ENCODE measurements at places on chromosomes 3 and 15. TPM values are rescaled to one million over a fixed set of nuclear protein-coding genes. Genes with fewer than 3 reads are reported as not detected.

The PRSS50 gene
- not detected for polyA plus RNA-seq

DNA sequence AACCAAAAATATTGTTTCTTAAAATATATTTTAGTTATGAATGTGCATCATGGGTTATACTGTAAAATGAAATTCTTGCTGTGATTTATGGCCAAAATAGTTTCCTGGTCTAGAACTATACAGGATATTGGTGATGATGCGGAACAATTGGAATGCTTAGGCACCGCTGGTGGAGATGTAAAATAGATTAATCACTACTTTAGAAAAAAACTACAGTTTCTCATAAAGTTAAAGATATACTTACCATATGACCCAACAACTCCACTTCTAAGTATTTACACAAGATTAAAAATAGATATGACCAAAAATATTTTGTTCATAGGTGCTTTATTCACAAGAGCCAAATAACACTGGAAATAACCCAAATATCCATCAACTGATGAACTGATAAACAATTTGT is 126.7 kb downstream of the TUSC7 start:
- H3K27ac ChIP-seq, result no peak overlapping the region
- no peaks in the 10 kb centered on the region for H3K27me3 ChIP-seq
- DNase-seq, result no peak
- H3K4me1 ChIP-seq, result no peaks in the 10 kb centered on the region

- H3K27ac ChIP-seq, result no peak overlapping the region
- H3K27me3 ChIP-seq, result peaks cover 5% of the 10 kb centered on the region
- H3K36me3 ChIP-seq, result no peaks in the 10 kb centered on the region
- H3K4me1 ChIP-seq, result no peaks in the 10 kb centered on the region
Measured at GRCh38 chr15:51060030-51060673, 34.6 kb downstream of the TNFAIP8L3 start.

DNA sequence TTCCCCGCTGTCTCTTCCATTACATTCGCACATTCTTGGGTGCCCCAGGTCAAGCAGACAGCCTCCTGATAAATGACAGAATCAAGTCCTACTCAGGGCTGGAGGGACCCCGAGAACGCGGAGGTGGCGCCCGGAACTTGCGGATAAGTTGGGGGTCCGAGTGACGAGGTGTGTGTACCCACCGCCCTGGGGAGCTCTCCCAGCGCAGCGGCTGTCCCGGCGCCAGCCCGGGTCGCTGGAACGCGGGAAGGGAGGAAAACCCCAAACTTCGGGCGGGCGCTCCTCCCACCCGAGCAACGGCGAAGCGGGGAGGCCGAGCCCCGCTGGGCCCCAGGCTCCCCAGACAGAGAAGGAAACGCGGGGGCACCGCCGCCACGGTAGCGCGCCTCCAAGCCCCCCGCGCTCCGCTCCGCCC is 550 bp downstream of the CLN6 start:
- peaks cover 23% of the 10 kb centered on the region for H3K36me3 ChIP-seq
- DNase-seq, result no peak
- peak overlapping the region; percentile 93 for H3K4me3 ChIP-seq
- peak overlapping the region; percentile 95 for H3K27ac ChIP-seq

The SLC28A1 gene
- polyA plus RNA-seq, result not detected

DNA sequence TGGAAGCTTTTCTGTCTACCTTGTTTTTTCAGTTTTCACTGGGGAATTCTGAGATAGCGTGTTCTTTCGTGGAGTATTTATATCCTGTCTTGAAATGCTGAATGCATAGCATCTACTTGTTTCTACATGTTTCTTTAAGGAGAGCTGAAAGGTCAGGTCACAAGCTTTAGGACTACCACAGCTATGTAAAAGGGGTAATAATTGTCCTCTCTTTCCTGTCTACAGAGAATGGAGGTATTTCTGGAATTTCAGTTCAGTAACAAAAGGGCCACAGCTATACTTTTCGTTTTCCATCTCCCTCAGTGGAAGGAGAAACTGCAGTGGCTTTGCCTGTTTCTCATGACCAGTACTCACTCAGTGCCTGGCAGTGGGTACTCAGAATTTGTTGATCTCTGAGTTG is 4.7 kb downstream of the INAFM2 start:
- no peaks in the 10 kb centered on the region for H3K27me3 ChIP-seq
- H3K36me3 ChIP-seq, result peaks cover 38% of the 10 kb centered on the region
- peaks cover 69% of the 10 kb centered on the region for H3K4me1 ChIP-seq
- no peak overlapping the region for H3K4me3 ChIP-seq
- H3K27ac ChIP-seq, result no peak overlapping the region
- no peak for DNase-seq

GRCh38 chr3:159451067-159451466 is 537.6 kb upstream of the IL12A start:
- H3K27me3 ChIP-seq, result no peaks in the 10 kb centered on the region
- no peak for DNase-seq
- H3K4me3 ChIP-seq, result no peak overlapping the region
- no peaks in the 10 kb centered on the region for H3K4me1 ChIP-seq
- no peak overlapping the region for H3K27ac ChIP-seq
- H3K36me3 ChIP-seq, result no peaks in the 10 kb centered on the region

- no peak overlapping the region for H3K4me3 ChIP-seq
- no peak for DNase-seq
- no peak overlapping the region for H3K27ac ChIP-seq
Measured at GRCh38 chr3:33424606-33425452, 15.4 kb downstream of the UBP1 start.

DNA sequence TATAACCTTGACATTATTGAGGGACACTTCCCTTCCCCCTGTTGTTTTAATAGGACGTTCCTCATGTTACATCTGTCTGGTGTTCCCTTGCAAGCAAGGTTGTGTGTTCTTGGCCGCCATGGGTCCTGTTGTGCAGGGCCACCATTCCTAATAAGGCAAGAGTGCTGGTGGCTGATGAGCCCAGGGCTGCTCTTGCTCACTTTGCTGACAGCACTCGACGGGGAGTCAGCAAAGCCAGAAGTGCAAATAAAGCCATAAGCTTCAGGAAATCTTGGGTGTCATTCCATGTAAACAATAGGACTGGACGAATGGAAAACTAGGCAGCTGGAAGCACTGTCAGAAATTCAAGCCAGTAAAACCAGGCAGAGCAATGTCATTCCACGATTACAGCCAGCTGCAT is 75.8 kb downstream of the SQOR start:
- no peaks in the 10 kb centered on the region for H3K4me1 ChIP-seq
- no peaks in the 10 kb centered on the region for H3K36me3 ChIP-seq
- no peak overlapping the region for H3K4me3 ChIP-seq

DNA sequence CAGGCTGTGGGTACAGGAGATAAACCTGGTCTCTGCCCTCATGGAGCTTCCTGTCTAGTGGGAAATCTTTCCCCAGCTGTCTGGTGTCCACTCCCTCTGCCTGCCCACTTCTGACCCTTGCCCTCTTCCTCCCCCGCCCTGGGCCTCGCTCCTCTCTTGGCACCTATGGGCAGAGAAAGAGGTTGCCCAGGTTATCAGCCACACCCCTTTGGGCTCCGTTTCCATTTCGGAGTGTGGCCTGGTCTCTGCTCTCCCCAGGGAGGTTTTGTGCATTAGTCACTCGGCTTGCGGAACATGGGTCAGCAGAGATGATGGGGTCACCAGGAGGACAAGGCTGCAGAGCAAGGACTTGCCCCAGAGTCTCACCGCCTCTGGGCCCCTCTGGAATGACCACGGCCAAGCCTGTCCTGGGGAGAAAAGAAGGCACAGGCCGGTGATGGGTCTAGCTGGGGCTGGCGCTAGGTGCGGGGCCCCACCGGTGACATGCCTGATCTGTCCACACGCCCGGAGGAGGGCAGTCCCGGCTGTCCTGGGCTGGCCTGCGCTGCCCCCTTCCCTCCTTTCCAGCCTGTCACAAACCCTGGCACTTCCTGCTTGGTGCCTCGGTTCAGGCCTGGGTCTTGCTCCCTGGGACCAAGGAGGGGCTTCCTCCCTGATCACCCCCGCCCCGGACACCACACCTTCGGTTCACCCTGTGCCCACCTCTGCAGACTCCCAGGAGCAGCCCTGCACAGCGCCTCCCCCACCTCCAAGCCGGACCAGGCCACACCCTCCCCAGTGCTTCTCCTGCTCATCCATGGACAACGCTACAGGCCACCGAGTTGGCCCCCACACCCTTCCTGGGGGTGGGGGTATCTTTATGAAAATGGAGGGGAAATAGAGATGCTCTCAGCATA is 35.6 kb upstream of the MUC4 start:
- no peaks in the 10 kb centered on the region for H3K36me3 ChIP-seq
- H3K4me3 ChIP-seq, result no peak overlapping the region
- DNase-seq, result no peak
- H3K27me3 ChIP-seq, result no peaks in the 10 kb centered on the region

- no peaks in the 10 kb centered on the region for H3K27me3 ChIP-seq
- no peaks in the 10 kb centered on the region for H3K36me3 ChIP-seq
- H3K27ac ChIP-seq, result no peak overlapping the region
- DNase-seq, result no peak
Measured at GRCh38 chr15:48466820-48467219, 135.6 kb downstream of the DUT start.

DNA sequence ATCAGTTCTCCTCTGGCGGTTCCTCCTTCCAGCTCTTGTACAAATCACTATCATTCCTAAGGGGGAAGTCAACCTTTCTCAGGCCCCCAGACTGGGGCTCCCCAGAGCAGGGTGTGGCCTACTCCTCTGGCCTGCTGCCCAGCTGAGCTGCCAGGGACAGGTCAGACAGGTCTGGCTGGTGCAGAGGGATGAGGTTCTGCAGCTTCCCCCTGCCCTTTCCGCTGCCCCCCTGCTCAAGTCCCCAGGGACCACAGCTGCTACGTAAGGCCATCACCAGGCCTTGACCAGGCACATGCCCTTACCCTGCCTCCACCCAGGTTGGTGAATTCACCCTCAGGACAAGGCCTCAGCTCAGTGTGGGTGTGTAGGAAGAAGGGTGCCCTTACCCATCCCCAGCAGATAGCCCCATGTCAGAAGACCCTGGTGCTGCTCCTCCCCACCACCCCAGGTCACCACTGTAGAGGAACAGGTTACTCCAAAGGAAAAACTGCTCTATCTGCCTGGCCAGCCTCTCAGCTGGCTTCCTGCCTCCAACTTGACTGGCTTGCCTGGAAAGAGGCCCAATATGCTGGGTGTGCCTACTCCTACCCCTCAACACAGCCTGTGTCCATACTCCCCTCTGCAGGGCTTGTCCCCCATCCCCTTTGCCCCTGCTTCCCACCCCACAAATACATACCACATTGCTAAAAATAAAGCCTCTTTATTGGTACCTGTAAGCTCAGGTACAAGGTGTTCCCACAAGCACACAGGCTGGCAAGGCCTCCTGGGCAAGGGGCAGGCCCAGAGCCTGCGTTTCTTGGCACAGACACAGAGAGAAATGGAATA is 12.0 kb downstream of the CSRNP1 start:
- H3K36me3 ChIP-seq, result peaks cover 65% of the 10 kb centered on the region
- no peak overlapping the region for H3K4me3 ChIP-seq
- H3K27me3 ChIP-seq, result no peaks in the 10 kb centered on the region
- DNase-seq, result no peak

DNA sequence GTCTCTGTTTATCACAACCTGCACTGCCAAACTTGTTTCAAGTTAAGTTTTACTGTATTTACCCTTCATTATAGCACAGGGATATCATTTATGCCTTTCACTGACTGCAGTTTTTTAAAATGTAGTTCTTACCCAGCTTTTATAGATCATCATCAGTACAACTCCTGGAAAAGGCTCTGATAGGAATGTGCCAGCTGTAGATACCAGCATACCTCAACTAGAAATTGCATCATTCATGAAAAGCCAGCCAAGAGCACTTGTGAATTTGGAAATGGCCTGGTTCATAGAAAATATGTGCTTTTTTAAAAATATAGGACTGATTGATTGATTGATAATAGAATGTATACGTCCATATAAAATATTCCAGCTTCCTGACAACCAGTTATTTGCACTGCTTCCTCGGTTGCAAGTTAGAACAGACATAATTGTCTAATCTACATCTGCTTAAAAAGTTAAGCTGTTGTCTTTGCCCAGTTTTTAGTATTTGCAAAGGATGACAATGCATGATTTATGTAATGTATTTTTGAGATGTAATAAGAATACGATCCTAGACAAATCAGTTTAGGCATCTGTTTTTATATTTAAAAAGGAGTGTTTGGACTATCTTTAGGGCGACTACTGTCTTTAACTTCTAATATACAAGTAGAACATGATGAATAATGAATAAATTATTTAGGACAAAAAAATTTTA is 58.5 kb downstream of the DCUN1D1 start:
- peaks cover 19% of the 10 kb centered on the region for H3K36me3 ChIP-seq
- H3K27me3 ChIP-seq, result no peaks in the 10 kb centered on the region
- H3K4me1 ChIP-seq, result peaks cover 46% of the 10 kb centered on the region
- H3K27ac ChIP-seq, result peak overlapping the region; percentile 97
- H3K4me3 ChIP-seq, result no peak overlapping the region

All from K562 (cell line).